ENCODE measurements at places on chromosomes 1 and 21.

DNA sequence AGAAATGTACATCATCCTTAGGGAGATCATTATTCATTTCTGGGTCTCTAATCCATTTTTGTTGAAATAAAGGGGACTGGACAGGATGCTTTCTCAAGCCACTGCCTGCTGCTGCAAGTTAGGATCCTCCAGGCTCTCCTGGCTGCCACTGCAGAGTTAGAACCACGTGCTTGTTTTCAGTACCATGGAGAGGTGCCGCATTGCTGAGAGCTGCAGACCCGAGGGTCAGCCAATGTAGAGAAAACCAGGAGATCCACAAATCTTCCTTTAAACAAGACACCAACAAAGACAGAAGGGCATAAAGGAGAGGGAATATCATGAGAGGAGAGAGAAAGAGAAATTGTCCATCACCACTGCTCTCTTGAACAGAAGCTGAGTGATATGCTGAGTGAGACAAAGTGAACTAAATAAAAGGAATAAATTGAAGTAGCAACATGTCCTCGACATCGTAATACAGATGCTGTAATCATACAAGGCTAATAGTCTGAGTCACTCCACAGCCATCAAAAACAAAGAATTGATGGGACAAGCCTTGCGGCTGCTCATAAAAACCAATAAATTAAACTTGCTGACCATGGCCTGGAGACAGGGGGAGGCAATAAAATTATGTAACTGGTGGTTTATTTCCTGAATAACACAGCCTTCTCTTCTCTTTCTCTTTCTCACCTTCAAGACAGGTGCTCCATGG lies 255.7 kb downstream of the OMA1 start:
- DNase-seq = no peak

GRCh38 chr1:200224315-200224714 lies 185.5 kb downstream of the ZNF281 start:
- DNase-seq = no peak

DNA sequence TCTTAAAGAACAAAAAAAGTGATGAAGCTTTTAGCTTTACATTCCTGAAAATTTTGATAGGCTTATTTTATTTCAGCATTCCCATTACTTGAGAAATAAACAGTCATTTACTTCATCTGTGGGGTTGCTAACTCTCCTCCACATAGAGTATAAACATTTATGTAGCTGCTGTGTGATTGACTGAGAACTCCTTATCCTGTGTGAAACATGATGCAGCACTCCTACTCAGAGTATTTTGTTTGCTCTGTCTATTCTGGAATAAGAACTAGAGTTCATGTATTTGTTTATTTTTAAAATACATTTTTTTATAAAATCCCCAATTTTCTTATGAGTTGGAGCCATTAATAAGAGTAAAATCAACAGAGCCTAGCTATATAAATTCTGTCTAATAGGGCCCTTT lies 318.7 kb upstream of the SPAG17 start:
- DNase-seq = no peak

GRCh38 chr1:22555371-22555656 lies 8.0 kb upstream of the EPHA8 start:
- no peak for DNase-seq

GRCh38 chr1:101474039-101474665 lies 237.3 kb downstream of the S1PR1 start:
- no peak for DNase-seq

DNA sequence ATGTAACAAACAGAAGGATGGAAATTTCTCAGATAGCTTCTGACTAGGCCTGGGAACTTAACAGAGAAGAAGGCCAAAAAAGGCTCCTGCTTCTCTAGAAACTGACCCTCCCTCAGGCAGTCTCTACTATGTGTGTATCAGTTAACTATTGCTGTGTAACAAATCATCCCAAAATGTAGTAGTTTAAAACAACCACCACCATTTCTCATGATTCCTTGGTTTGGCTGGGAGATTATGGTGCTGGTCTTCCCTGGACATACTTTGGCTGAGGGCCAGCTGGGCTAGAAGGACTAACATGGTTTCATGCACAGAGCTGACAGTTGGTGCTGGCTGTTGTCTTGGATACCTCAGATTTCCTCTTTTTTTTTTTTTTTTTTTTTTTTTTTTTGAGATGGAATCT lies 26.2 kb upstream of the CNN3 start:
- DNase-seq = no peak

DNA sequence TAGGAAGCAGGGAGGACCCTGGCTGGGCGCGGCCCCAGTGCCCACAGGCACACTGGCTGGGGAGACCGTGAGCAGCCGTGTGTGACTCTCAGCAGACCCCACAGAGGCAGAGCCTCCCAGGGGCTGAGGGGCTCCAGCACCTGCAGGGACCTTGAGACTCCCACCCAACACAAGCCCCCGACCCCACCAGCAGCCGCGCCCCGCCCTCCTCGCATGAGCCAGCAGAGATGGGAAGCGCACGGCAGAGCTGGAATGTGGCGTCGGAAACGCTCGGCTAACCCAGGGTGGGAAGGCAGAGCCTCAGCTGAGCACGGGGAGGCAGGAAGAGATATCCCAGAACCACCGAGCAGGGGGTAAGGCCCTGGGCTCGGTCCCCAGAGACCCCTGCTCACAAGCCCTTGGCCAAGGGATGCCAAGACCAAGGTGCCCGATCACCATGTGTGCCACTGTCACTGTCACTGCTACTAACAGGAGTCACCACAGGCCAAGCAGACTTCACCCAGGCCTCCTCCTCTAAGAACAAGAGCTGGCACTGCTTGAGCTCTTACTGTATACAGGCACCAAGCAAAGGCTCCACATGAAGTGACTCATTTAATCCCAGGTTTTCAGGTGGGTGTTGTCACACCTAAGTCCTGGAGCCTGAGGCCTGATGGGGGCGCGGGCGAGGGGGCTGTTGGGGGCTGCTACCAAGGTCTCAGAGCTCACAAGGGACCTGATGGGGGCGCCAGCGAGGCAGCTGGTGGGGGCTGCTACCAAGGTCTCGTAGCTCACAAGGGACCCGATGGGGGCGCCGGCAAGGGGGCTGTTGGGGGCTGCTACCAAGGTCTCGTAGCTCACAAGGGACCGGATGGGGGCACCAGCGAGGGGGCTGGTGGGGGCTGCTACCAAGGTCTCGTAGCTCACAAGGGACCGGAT lies 20.1 kb downstream of the MEGF6 start:
- no peak for DNase-seq

DNA sequence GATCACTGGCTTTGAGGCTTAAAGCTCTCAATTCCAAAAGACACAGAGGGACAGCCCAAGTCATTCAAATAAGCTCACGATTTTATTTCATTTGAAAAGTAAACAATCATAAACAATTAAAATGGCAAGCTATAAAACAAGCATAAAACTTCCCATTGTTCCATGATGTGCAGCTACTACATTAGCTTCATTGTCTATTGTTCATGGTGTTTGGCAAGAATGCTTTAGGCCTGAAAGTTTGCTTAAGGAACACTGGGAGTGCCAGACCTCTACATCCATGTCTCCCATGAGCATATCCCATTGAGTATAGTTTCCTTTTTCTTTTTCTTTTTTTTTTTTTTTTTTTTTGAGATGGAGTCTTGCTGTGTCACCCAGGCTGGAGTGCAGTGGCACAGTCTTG lies 286.1 kb upstream of the ESRRG start:
- no peak for DNase-seq

DNA sequence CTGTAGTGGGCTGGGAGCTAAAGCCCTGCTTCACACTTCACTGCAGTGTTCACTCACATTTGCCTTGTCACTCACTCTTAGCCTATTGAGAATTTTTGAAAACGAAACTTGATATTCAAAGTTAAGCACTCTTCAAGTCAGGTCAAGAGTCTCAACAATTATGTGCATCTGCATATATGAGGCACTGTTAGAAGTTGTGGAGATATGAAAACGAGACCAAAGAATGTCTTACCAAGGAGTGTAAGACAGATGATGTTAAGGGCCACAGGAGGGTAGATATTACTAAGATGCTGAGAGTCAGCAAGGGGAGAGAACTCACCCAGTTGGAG lies 64.7 kb upstream of the GJA8 start:
- DNase-seq = no peak

GRCh38 chr1:950268-950667 lies 8.8 kb downstream of the NOC2L start:
- DNase-seq = no peak

- DNase-seq = no peak
Measured at GRCh38 chr1:48794816-48795215, 18.1 kb upstream of the BEND5 start.
